ENCODE measurements at places on chromosomes 16 and 17. TPM values are rescaled to one million over a fixed set of nuclear protein-coding genes. Genes with fewer than 3 reads are reported as not detected.

Gene SLC52A1
- 0.90 TPM for polyA plus RNA-seq

DNA sequence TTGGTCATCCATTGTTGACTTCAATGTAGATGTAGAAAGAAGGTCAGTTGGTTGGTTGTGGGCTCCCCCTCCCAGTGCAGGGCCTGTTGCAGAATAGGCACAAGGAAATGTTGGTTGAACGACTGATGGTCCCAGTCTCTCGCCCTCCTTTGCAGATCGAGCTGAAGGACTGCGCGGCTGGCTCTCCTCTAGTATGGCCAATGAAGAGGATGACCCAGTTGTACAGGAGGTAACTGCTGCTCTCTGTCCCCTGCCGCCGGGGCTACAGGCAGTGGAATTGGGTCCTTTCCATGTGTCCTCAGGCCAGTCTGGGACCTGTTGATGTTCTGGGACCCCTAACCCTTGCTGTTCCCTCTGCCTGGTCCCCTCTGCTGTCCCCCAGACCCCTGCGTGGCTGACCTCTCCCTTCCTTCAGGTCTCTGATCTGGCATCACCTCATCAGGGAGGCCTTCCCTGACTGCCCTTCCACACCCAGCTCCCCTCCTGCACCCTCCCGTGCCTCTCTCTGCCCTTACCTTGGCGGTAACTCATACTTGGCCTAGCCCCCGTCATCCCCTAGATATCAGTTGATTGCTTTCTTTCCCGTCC lies 5.7 kb downstream of the POLR3E start:
- DNase-seq = no peak
- H3K36me3 ChIP-seq = no peaks in the 10 kb centered on the region
- no peak overlapping the region for H3K27ac ChIP-seq
- no peaks in the 10 kb centered on the region for H3K27me3 ChIP-seq
- H3K4me1 ChIP-seq = peaks cover 12% of the 10 kb centered on the region

DNA sequence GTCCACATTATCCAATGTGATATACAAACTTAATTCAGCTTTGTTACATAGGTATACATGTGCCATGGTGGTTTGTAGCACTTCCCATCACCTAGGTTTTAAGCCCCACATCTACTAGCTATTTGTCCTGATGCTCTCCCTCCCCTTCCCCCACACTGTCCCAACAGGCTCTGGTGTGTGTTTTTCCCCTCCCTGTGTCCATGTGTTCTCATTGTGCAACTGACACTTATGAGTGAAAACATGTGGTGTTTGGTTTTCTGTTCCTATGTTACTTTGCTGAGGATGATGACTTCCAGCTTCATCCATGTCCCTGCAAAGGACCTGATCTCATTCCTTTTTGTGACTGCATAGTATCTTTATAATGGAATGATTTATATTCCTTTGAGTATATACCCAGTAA lies 196.7 kb downstream of the CDH11 start:
- H3K27me3 ChIP-seq = no peaks in the 10 kb centered on the region
- no peaks in the 10 kb centered on the region for H3K4me1 ChIP-seq
- H3K27ac ChIP-seq = no peak overlapping the region
- no peak for DNase-seq
- no peaks in the 10 kb centered on the region for H3K36me3 ChIP-seq

- H3K36me3 ChIP-seq = no peaks in the 10 kb centered on the region
- no peaks in the 10 kb centered on the region for H3K27me3 ChIP-seq
- DNase-seq = peak; percentile 77
These were observed 524.4 kb upstream of the ZFHX3 start for GRCh38 chr16:73572135-73572828.

DNA sequence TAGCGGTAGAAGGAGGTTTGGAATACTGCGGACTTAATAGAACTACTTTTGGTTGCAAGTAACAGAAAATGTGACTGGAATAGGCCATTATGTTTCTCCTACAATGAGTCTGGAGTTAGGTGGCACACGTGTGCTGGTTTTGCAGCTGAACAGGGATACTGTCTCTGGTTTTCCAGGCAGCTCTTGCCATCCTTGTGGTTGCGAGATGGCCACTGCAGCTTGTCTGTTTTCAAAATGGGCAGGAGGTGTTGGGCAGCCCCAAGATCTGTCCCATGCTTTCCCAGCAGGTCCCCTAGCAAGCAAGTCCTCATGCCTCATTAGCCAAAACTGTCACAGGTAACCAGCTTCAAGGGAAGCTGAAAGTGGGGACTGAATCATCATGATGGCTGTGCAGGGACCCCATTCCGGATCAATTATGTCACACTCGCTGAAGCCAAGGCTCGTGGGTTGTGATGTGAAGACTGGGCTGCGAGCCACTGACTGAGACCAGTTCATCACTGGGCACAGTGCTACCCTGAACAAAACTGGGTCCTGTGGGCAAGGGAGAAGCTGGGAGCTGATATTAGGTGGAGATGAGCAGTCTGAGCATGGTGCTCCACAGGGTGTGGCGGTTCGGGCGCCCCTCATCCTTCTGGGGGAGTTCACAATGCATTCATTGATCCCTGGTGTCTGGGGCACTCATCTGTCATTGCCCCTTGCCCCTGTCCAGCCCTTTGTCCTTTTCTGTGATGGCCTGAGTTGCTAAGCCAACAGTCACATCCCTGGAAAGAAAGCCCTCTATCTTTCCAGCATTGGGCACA lies 82.1 kb downstream of the KSR1 start:
- H3K4me3 ChIP-seq = no peak overlapping the region
- H3K27ac ChIP-seq = no peak overlapping the region
- no peaks in the 10 kb centered on the region for H3K27me3 ChIP-seq
- no peaks in the 10 kb centered on the region for H3K4me1 ChIP-seq
